ENCODE measurements at places on chromosomes 1 and 21. TPM values are rescaled to one million over a fixed set of nuclear protein-coding genes. Genes with fewer than 3 reads are reported as not detected.

DNA sequence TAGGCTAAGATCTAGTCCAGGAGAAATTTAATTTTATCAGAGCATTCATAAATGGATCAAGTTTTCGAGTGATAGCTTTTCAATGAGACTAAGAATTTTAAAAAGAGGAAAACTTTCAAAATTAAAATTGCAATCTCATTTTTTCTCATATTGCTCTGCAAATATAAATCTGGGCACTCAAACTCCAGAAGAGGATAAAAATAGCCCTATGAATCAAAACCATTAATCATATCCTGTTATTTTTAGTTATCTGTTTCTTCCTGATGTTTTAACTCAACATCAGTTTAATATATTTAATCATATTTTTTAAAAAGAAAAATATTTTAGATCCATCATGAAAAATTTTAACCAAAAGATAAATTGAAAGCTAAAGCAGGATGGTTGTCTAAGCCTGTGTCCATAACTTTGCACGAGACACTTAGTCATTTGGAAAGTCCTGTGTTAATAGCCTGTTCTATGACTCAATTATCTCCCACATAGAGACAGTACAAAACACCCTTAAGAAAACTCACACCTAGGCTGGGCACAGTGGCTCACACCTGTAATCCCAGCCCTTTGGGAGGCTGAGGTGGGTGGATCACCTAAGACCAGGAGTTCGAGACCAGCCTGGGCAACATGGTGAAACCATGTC is 17.1 kb upstream of the PRRC2C start:
- no peak overlapping the region for H3K27ac ChIP-seq
- H3K36me3 ChIP-seq: no peaks in the 10 kb centered on the region

DNA sequence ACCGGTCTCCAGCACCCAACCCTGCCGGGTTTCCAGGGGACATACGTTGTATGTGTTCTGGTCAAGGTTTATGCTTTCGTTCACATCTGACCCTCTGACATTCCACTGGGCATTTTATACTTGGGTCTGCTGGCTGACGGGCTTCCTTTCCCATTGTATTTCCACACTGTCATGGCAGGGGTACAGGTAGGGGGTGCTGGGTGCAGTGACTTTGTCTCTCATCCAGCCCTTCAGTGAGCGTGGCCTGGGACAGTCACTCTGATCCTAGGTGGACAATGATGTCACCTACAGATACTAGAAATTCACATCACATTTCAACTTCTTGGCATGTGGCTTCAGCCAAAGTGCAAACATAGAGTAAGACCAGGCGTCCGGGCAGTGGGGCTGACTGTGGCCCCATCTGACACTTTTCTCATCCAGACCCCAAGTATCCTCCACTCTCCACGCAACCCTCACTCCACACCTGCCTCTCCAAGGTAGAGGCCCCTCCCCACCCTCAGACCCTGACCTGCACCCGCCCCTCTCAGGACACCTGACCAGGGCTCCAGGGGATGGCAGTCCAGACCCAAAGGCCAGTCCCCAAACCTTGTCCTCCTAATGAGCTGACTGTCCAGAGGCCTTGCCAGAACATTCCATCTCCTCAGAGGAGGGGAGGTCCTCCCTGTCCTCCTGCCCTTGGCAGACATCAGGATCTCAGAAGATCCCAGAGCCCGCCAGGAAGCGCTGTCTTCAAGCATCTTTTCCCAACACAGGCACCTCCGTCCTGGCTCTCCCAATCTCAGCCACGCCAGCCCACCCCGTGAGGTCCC is 743 bp upstream of the KRTAP10-10 start:
- H3K27ac ChIP-seq: no peak overlapping the region
- no peaks in the 10 kb centered on the region for H3K4me1 ChIP-seq
- H3K36me3 ChIP-seq: no peaks in the 10 kb centered on the region
- H3K4me3 ChIP-seq: no peak overlapping the region

The ANGPTL3 gene
- not detected for total RNA-seq

The L1TD1 gene
- 0.42 TPM for total RNA-seq

The HMGCL gene
- 34.2 TPM for total RNA-seq

The NUDT4B gene
- total RNA-seq: 0.76 TPM

DNA sequence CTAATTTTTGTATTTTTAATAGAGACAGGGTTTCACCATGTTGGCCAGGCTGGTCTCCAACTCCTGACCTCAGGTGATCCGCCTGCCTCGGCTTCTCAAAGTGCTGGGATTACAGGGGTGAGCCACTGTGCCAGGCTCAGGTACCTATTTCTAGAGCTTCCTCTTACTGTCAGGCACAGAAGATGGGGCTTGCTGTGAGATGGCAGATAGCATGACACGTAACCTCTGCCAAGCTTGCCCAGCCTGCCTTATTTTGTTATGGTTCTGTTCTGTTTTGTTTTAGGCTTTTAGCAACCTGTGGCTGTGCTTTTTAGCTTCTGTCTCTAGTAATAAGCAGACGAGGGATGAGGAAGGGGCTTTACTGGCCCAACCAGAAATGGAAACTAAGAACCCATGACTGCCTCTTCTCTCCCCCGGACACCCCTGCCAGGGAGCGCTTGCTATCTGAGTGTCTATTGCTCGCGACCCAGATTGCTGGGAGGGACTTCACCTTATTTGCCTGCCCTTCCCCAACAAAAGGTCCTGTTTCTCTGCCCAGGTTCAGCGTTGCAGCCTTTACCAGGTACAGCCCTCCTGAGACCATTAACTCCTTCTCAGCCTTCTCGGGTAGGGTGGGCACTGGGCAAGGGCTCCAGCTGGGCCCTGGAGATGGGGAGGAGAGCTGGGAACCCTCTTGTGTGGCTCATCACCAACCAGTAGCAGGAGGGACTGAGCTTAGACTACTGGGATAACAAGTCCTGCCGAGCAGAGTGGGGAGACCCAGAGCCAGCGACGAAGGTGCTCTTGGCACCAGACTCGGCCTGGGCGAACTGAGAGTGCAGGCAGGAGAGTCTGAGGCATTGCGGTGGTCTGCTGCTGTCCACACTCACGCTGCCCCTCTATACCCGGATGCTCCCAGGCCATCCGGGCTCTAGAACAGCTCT is 13.5 kb upstream of the LGR6 start:
- H3K36me3 ChIP-seq: no peaks in the 10 kb centered on the region
- H3K4me3 ChIP-seq: no peak overlapping the region
- DNase-seq: no peak
- no peak overlapping the region for H3K27ac ChIP-seq
- H3K4me1 ChIP-seq: peaks cover 18% of the 10 kb centered on the region

The AKT3 gene
- total RNA-seq: 45.3 TPM
